ENCODE measurements at places on chromosomes 4 and X.

GRCh38 chr4:26753617-26754016 is 107.0 kb upstream of the STIM2 start:
- DNase-seq = no peak

GRCh38 chrX:47230136-47230868 is 2.5 kb upstream of the USP11 start:
- no peak for DNase-seq

GRCh38 chr4:1057403-1057745 is 45.9 kb downstream of the FGFRL1 start:
- no peak for DNase-seq

- DNase-seq = no peak
These were observed 1329.1 kb downstream of the PCDH18 start for GRCh38 chr4:136203199-136203598.

DNA sequence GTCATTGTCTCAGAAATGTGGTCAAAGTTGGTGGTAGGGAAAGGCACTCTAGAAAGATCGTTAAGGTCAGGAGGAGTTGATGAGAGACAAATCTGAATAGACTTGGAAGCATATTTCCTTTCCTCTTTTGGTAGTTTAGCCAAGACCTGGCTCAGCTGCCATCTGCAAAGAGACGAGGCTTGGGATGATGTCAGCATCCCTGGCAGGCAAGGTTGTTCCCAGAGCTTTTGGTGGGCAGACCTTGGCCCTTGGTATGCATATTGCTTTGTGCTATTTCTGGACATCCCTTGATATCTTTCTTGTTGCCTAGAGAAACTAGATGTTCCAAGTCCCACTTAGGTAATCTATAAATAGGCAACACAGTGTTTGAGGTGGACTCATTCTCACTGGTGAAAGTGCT is 82.4 kb upstream of the NAF1 start:
- DNase-seq = no peak

DNA sequence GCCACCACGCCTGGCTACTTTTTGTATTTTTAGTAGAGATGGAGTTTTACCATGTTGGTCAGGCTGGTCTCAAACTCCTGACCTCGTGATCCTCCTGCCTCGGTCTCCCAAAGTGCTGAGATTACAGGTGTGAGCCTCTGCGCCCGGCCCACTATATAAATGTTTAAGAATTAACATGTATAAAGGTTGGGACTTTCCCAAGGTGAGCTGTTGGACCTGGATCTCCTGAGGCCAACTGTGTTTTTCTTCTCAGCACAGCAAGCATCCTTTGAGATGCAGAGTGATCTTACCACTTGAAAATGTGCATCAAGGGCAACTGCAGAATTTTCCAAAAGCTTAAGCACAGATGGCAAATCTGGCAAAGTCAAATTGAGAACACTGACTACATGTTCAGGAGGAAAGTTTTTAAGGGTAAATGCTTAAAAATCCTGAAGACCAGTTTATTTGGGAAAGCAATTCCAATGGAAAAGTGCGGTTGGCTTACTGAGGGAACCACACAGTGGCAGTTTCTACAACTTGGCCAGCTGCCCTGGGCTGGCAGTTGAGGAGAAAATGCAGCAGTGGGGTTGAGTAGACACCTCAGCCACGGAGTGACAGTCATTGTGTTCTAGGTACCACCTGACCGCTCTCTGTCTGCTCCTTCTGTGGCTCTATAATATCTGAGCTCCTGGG is 168.9 kb downstream of the CBR4 start:
- no peak for DNase-seq

GRCh38 chr4:163679189-163679588 is 184.7 kb downstream of the TMA16 start:
- DNase-seq = no peak

DNA sequence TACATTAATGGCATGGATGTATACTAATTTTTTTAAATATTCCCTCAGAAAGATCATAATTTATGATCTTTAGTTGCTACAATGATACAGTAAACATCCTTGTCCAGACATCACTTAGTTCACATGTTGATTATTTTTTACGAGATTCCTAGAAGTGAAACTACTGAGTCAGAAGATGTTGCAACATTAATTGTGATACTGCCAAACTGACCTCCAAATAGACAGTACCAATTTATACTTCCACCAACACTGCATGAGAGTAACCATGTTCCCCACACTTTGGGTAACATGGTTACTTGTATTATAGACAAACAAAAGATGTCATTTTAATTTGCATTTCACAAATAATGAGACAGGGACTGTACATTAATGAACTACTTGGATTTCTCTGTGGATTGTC is 19.6 kb downstream of the RCHY1 start:
- no peak for DNase-seq

DNA sequence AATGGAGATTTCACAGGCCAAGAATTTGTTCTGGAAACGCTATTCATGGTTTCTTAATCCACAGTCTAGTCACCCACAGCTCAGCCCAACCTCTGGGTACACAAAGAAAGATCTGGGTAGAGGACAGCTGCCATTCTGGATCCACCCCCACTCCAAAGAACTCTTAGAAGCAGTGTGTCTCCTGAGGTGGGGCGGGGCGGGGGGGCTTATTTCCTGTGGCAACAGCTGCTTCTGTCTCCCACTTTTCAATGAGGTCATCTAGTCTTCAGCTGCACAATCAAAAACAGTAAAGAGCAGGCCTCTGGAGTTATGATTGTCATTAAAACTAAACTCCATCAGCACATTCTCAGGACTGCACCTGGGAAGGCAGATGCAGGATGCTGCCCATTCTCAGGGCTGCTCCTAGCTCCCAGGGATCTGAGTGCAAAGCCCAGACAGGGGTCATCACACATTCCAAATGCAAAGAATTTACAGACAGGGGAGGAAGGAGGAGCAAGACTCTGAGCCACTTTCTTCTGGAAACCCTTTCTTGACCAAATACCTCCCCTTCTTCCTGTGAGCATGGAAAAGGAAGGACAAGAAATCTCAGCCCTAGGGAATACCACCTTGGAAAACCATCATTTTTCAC is 207.3 kb downstream of the HS6ST2 start:
- no peak for DNase-seq

- DNase-seq = no peak
These were observed 4.7 kb downstream of the NEUROG2 start for GRCh38 chr4:112511093-112511802.

DNA sequence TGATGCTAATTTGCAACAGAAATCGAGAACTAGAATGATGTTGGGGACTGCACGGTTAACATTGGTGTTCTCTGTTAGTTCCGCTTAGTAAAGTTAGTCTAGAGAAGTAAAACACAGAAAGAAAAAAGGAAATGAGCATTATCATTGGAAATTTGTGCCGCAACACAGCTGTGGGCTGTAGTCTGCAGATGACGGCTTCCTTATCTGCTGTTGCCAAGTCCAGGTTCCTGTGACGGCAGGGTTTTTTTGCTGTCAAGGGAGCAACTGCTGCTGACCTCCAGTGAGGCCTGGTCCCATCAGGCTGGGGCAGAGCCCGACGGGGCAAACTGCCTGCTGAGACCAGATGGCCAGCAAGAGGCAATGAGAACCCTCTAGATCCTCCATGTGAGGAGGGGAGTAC is 38.9 kb upstream of the PHEX start:
- DNase-seq = no peak

DNA sequence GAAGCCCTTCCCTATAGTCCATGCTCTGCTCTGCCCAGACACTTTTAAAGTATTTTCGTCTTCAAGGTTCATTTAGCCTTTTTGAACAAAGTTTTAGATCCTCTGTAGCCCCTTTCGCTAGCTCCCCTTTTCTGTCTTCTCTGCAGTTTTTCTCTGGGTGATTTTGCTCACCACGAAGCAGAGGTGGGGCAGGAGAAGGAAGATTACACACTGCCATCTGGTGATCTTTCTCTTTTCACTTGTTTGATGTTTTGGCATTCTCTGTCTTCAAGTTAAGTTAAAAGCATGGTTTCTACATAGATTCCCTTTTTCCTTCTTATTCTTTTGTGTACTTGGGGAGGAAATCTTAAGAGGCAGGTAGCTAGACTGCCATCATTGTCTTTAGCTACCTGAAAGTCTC is 43.9 kb downstream of the CC2D2A start:
- no peak for DNase-seq

GRCh38 chr4:1309261-1310010 is 19.7 kb downstream of the MAEA start:
- DNase-seq = peak; percentile 93

DNA sequence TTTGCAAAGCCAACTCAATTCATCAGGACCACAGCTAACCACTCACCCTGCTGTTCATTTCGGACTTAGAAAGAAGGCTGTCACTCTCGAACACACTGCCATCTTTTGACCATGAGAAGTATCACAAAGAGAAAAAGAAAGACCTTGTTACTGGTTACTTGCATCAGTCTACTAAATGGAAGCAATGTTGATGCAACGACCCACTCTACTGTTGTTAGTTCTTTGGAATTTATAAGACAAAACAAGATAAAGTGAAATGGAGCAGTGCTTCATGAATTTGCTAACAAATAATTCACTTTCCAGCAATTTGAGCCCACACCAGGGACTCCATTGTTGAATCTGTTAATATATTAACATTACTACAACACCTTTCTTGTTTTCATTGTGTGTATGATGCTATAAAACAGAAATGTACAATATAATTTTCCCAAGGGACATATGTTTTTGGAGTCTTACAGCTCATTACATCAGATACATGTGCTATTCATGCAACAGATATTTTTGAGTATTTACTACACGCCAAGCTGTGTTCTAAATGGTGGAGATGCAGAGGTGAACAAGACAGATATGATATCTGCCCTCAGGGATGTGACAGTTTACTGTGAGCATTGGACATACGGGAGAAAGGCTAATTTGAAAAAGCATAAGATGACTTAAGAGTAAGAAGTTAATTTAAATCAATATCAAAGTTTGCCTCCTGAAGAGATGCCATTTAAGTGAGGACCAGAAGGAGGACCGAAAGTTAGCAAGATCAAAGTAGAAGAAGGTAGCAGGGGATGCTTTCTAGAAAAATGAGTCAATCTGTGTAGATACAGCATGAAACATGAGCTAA is 87.2 kb downstream of the AREG start:
- DNase-seq = no peak

GRCh38 chrX:143306991-143307937 is 210.0 kb downstream of the SPANXN3 start:
- no peak for DNase-seq

DNA sequence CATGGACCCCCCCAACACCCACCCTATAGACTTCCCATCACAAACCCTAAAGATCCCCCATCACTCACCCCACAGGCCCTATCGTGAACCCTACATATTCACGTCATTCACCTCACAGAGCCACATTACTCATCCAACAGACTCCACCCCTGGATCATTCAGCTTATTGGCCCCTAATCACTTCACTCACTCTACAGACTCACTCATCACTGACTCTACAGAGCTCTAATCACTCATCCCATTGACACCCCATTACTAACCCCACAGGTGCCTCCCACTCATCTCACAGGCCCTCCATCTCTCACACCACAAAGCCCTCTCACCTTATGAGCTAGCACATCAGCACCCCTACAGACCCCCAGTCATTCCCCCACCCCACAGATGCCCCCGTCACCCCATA is 6.3 kb upstream of the TBC1D25 start:
- no peak for DNase-seq

GRCh38 chr4:53380221-53380620 is 2.8 kb downstream of the FIP1L1 start:
- no peak for DNase-seq

DNA sequence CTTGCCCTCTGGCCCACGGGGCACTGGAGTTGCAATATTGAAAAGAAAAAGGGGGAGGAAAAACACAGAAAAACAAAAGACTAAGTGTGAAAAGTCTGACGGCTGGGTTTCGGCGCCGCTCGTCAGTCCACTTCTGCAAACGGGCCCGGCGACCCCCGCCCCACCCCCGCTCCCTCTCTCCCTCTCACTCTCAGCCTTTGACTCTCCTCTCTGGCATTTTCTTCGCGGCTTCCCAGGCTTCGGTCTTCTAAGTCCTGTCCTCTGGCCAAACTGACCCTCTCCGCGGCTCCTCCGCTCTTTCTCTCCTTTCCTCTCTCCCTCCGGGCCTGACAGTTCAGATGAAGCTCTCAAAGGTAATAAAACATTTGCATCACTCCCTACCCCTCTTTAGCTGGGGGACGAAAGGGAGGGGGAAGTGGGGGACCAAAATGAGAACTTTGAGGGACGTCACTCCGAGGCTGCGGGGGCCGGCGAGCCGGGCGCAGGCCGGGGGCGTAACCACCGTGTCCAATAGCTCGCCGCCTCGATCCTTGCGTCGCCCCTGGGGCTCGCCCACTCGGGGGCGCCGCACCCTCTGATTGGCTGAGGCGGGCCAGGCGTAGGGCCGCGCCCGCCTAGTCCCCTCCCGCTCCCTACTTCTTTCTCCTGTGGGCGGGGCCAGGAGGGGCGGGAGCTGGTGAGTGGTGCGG is at the start of gene NKX6-1:
NKX6-1 (minus strand) TSS at position 358 of the 689 bp plus-strand sequence. CDS start 1,064 bp downstream, outside the sequence.
- DNase-seq = no peak

GRCh38 chr4:94626942-94627341 is 130.8 kb upstream of the BMPR1B start:
- DNase-seq = no peak

DNA sequence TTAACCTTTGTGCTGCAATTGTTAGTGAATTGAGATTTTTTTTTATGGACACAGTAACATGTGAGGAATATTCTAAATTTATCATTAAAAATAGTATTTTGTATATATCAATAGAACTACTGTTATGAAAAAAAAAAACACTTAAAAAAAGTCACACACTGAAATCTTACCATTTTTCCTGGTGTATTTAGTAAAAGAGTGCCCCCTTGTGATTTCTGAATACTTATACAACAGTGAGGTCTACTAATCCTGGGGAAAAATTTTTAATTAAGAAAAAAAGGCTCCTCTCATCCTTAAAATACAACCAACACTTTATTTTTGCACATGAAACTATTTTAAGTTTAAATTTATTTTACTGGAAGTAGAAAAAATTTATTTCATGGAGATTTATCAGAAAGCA is 56.4 kb upstream of the SPOCK3 start:
- DNase-seq = no peak

GRCh38 chr4:38328989-38329729 is 334.8 kb upstream of the KLF3 start:
- no peak for DNase-seq

GRCh38 chr4:38204339-38205035 is 244.3 kb downstream of the PTTG2 start:
- DNase-seq = no peak

- DNase-seq = no peak
These were observed 42.3 kb downstream of the IDS start for GRCh38 chrX:149462849-149463248.

DNA sequence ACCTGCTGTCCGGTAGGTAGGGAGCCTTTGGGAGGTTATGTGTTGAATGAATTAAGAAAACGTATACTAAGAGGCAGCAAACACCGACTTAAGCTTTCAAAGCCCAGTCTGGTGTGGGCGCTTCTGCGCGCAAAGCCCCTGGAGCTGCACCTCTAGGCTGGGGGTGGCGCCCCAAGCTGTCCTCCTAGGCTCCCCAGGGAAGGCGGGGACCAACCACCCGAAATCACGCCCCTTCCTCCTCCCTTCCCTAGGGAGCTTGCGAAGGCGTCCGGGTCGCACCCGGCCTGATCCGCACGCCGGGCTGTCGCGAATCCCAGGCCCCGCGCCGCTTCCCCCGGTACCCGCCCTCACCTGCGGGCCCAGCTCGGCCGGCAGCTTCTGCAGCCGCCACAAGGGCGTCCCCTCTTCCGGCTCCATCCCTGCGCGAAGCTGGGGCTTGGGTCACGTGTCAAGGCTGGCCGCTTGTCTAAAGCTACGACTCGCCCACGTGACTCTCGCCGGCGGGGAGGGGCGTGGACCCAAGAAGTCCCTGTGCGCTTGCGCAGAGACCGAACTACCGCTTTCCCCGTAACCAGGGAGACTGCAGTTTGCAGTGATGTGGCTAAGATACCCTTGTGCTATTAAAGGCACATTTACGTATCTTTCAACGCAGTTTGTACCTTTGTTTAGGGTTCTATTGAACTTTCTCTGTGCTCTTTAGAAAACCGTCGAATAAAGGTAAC is at the start of gene COMMD8:
COMMD8 (minus strand) TSS at position 468 of the 722 bp plus-strand sequence; CDS start at position 417, 51 bp downstream.
- DNase-seq = peak; percentile 98
